ENCODE measurements at places on chromosomes 5 and 9.
A peak's percentile ranks its signal among the peaks of the same experiment; 100 is the strongest.

- no peak for DNase-seq
These were observed 4.6 kb downstream of the NIPAL4 start for GRCh38 chr5:157464519-157465171.

DNA sequence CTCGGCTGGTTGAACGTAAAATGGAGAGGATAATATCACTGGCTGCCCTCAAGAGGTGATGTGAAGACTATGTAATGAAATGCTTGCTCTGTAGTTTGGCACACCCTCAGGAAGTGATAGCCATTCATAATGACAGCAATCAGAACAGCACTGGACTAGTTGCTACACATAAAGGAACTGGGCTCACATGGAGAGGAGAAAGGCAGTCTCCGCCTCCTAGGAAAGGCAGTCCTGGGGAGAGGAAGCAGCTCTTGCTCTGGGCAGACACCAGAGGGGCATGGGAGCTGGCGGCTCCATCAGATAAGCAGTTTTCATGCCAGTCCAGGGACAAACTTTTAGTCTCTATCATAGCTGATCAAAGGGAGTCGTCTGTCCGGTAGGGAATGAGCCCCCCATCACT lies 46.9 kb downstream of the ARHGEF37 start:
- DNase-seq: no peak

DNA sequence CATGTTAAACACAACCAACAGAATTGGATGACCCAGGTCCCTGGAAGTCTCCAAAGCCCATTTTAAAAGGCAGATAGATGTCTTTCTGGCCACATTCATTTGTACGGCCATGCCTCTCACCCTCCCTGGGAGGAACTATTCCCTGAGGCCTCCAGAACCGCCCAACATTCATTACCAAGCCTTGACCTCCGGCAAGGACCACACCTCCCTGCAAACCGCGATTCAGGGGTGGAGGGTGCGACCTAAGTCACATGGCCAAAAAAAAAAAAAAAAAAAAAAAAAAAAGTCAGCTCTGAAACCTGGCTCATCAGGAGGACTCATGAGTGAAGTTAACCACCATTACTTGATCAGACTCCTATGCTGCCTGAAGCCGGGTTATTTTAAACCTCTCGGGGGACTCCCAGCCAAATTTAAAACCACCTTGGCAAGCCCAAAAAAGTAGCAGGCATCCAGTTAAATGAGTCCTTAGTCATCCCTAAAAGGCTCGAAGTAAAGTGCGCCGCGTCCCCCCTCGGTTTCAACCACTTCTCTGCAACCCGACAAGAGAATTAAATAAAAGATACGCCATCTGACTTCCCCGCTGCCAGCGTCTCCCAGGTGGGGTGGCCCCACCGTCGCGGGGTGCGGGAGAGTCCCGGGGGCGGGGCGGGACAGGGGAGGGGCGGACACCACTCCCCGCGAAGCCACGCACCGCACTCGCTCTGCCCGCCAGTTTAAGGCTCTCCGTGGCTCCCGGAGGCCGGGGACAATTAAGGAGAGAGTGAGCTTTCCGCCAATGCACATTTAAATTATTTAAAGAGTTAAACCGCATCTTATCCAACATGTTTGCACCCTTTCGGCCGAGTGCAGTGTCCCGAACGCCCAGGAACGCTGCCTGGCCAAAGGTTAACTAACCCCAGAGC lies 2.3 kb downstream of the KLF9 start:
- DNase-seq: no peak

GRCh38 chr9:11868795-11869194 lies 824.4 kb upstream of the TYRP1 start:
- DNase-seq: no peak

GRCh38 chr5:171848486-171848885 lies 62.9 kb downstream of the SMIM23 start:
- no peak for DNase-seq

DNA sequence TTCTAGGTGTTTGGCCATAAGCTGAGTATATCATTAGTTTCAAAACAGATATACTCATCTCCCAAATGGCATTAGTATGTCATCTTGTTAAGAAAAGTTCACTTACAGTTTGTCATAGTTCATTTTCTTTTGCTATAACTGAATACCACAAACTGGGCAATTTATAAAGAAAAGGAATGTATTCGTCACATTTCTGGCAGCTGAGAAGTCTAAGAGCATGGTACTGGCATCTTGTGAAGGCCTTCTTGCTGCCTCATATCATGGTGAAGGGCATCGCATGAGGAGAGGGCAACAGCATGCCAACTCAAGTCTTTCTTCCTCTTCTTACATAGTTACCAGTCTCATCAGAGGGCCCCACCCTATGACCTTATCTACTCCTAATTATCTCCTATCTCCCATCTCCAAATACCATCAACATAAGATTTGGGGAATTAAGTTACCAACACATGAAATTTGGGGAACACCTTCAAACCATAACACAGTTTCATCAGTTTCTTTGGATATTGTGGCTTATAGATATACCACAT lies 20.4 kb upstream of the ITGA1 start:
- DNase-seq: no peak

- DNase-seq: no peak
These were observed 8.0 kb upstream of the PDZD2 start for GRCh38 chr5:31630931-31631330.

GRCh38 chr9:109799792-109800191 lies 19.8 kb downstream of the PALM2AKAP2 start:
- no peak for DNase-seq

DNA sequence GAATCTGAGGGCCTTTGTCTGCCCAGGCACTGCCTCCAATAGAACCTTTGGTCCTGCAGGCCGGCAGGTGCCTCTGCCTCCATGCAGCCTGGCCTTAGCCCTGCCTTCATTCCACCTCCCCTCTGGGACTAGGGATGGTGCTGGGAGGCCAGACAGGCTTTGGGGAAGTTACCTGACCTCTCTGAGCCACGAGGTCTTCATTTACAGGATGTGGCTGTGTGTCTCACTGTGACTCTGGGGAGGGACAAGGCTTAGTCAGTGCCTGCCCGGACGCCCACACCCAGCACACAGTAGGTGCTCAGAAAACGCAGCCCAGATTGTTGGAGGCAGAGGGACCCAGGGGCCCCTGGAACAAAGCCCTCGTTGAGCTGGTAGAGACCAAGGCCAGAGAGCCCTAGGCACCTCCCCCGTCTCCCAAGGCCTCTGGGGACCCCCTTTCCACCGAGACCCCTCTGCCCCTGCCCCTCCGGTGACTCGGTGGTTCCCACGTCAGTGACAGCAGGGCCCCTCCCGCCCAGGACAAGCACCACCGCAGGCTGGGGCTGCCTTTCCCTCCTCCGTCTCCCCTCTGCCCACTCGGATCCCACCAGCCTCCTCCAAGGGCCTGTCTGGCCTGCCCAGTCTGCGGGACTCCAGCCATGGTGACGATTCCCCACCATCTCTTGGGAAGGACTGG lies 46.9 kb upstream of the EGFL7 start:
- DNase-seq: no peak

GRCh38 chr5:133519191-133519590 lies 93.2 kb downstream of the FSTL4 start:
- no peak for DNase-seq

- DNase-seq: no peak
These were observed 50.9 kb downstream of the GPR107 start for GRCh38 chr9:130104491-130105193.

DNA sequence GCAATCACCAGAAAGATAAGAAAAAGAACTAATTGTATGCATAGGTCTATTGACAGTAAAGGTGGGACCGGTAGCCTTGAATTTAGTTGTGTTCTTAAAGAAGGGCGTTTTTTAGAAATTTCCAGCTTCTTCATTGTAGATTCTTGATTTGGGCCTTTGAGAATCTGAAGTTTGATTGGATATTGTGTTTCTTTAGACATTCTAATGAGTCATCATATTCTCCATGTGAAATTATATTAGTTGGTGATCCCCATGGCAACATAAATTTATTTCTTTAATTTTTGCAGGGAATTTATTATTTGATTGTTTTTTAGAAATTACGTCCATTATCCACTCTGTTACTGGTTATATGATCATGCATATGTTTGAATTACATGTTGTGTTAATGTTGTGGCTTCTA lies 63.6 kb downstream of the MAN2A1 start:
- DNase-seq: no peak

DNA sequence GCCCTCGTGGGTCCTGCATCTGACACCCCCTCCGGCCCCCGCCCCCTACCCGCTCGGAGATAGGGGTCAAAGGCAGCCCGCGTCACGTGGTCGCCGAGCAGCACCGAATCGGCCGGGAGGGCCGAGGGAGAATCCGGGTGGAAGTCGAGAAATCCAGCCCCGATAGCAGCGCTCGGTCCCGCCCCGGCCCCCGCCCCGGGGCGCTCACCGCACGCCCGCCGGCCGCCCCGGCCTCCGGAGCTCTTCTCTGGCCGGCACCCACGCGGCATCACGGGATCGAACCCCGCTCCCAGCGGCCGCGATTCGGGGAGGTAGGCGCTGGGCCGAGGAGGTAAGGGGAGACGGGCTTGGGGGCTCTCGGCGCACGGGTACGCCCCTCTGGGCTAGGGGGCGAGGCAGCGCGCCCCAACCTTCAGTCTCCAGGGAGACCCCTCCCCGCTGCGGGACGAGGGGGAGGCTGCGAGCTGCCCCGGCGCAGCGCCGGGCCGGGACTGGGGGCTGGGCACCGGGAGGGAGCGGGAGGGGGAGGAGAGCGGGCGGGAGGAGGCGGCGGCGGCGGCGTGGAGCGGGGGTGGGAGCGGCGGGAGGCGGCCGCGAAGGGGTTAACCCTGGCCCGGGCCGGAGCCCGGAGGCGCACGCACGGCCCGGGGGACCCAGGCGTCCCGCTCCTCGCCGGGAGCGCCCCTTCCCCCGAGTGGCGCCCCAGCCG lies 22.1 kb upstream of the NDST1 start:
- peak; percentile 70 for DNase-seq

GRCh38 chr5:15579193-15579990 lies 79.4 kb downstream of the FBXL7 start:
- no peak for DNase-seq

- no peak for DNase-seq
These were observed 12.3 kb downstream of the GPBP1 start for GRCh38 chr5:57186194-57186593.

DNA sequence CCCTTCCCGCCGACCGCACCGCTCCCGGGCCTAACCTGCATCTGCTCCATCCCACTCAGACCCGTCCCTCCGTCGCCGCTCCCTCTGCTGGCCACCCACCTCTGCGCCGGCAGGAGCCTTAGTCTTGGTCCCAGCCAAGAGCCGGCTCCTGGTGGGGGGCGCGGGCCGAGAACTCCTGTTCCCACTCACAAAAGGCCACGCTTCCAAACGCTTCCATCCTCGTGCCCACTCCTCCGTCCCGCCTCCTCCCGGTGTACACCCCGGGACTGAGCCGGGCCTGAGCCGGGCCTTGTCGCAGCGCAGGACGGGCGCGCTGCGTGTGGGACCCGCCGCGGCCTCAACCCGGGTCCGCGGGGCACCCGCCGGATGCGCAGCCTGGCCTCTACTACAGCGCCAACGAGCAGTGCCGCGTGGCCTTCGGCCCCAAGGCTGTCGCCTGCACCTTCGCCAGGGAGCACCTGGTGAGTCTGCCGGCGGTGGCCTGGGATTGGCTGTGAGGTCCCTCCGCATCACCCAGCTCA lies 7.5 kb downstream of the ADAMTS13 start:
- DNase-seq: peak; percentile 75

- no peak for DNase-seq
These were observed 48.5 kb downstream of the MTRR start for GRCh38 chr5:7917130-7918123.

DNA sequence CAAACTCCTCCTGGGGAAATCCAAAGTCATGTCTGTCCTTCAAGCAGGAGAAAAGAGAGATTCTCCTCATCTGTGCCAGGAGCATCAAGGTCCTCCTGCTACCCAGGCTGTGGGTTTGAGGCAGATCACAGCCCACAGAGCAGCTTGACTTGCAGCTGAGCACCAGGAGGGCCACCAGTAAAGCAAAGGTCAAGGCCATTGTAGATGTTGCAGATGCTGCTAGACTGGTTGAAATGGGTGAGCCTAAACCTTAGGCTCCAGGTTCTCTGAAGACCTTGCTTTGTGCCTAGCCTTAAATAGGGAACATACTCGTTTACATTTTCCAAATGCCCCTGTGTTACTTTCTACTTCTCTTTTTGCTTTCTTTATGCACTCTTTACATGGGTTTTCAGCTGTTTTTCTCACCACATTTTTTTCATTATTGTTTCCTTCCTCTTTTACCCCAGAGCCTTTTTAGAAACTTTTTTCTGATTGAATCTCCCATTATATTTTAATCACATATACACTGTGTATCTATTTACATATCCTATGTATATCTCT lies at the start of gene IFNA2:
Gene IFNA2 (minus strand): TSS at position 268 of the 540 bp plus-strand sequence. CDS start 69 bp downstream, at position 199.
- no peak for DNase-seq

DNA sequence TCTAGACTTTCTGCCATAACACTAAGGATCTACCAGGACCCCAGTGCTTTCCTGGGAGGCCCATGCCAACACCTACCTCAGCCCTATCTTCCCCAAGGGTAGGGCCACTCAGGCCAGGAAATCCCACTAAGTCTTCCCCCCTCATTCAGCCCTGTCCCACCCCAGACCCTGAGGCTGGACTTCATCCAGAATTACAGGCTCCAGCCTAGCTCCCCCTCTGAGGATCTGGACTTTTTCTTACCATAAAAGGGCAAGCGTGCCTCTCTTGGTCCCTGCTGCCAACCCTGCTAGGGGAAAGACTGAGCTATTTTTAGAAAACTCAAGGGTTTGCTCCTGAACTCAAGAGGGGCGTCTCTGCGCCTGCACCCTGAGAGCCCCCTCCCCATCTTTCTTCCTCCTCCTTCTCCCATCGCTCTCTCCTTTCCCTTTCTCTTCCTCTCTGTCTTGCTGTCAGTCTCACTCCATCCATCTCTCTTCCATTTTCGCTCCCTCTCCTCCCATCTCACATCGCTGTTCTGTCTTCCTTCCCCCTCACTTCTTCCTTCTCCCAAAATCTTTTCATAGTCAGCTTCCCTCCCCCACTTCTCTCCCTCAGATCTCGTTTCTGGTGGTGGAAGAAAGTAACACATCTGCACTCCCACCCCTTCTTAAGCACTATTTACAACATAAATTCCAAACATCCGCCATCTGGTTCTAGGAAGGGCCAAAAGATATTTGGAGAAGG lies 38.1 kb upstream of the IL17B start:
- DNase-seq: no peak

DNA sequence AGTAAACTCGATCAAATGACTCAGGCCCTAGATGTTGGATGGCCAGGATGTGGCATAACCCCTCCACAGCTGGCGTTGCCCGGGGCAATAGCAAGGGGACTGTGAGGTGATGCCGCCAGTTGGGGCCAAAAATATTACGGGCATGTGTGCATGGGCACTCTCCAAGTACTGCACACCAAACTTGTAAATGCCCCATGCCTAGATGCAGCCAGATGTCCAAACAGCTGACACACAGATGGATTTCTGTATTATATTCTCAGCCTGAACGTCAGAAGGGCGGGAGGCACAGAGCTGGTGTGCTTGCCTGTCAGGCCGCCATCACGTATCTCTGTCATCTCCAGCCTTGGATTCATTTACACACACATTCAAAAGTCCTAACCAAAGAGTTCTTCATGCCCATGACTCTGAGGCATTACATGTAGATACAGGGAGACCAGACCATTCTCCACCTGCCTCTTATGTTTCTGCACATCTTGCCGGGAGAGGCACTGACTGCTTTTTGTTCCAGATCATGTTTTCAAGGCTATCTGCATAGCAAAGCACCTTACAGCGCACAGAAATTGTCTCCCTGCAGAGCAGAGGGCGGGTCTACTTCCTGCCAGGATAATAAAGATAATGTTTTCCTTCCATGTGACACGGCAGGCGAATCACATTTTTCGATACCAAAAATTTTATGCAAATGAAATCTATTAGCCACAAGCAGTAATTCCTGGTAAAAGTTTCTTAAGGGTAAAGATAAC lies 200.9 kb upstream of the ADAMTS16 start:
- no peak for DNase-seq
